ENCODE measurements at places on chromosomes 6 and 20. TPM values are rescaled to one million over a fixed set of nuclear protein-coding genes. Genes with fewer than 3 reads are reported as not detected.

GRCh38 chr6:148747471-148748165, 788 bp downstream of the UST start:
- DNase-seq: no peak

DNA sequence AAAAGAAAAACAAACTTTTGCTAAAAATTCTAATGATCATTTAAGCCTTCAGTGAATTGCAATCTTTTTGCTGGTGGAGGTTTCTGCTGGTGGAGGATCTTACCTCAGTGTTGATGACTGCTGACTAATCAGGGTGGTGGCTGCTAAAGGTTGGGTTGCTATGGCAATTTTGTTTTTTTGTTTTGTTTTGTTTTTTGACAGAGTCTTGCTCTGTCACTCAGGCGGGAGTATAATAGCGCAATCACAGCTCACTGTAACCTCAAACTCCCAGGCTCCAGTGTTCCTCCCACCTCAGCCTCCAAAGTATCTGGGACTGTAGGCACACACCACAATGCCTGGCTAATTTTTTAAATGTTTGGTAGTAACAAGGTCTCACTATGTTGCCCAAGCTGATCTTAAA, 94.7 kb downstream of the ANKRD6 start:
- DNase-seq: no peak

GRCh38 chr6:9334979-9335378, 899.6 kb upstream of the SLC35B3 start:
- no peak for DNase-seq

SLC16A10 gene
- total RNA-seq: 2.1 TPM

DNA sequence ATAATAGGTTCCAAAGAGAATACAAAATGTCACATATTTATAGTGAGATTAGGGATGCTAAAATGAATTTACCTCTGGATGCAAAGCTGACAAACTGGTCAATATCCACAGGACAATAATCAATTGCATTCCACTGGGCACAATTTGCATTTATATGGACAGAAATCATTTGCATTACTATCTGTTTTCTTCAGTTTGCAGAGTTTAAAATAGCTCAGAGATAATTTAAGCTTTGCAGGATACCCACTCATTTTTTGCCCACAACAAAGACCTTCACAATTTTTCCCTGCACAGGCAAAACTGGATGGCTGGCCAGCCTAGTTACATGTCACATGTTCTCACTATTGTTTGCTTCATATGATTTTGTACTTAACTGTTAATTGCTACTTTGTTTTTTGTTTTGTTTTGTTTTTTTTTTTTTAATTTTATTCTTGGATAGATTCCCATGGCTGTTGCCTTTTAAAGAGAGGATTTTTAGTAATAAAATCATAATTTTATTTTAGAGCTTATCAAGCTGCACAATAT, 483.5 kb downstream of the UTRN start:
- no peak for DNase-seq

GRCh38 chr6:55913228-55914195, 38.1 kb upstream of the BMP5 start:
- DNase-seq: no peak

DNA sequence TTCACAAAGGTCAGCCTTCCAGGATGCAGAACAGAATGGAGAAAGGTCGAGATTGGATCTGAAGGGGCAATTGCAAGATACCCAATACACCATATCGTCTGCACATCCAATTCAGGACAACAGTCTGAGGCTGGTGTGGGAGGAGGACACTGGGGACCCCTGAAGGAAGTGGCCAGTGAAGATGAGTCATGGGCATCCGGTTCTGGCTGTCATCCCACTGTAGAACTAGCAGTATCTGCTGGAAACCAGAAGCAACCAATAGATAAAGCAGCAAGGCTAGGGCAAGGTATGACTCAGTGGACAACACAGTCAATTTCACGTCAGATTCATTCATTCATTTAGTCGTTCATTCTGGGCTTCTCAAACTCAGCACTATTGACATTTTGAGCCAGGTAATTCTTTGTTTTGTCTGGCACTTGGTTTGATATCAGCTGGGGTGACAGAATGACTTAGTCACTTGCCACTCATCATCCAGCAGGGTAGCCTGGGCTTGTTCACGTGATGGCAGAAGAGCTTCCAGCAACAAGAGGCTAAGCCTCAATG, 30.3 kb upstream of the SHLD1 start:
- no peak for DNase-seq

DNA sequence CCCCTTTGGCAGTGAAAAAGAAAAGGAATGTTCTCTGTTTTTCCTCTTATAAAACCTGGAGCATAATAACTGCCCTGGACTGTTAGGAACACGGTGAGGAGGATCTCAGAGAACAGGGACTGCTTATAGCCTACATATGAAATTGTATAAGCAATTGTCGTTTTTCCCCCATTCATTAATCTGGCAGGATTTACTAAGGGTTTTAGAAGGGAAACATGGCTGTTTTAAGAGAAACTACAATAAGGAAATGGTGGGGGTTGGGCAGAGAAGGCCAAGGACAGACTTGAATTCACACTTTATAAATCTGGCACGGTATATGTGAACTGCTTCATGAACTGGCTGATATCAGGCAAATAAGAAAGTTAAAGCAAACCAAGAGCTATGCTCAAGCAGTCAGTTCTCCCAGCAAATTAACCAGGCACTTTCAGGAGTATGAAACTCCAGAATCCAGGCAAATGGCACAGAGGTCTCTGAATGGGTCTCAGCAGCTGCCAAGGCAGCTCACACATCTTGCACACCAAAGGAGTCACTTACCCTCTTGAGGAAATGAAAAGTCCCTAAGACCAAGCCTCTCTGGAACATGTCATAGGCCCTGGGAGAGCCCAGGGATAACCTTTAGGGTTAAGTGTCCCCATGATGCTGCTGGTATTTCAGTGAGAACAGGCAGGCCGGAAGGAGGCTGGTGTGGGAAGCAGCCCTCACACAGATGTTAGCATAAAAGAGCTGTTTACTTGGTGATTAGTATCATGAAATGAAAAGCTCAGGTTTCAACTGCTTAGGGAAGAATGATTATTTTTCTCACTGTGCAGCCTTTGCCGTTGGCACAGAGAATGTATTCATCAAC, 260.5 kb upstream of the MARCKS start:
- no peak for DNase-seq

ARFGEF2 gene
- total RNA-seq: 29.0 TPM

GRCh38 chr20:61476956-61477355, 224.9 kb downstream of the CDH4 start:
- DNase-seq: no peak

GRCh38 chr6:100553243-100553642, 88.5 kb upstream of the SIM1 start:
- no peak for DNase-seq

DNA sequence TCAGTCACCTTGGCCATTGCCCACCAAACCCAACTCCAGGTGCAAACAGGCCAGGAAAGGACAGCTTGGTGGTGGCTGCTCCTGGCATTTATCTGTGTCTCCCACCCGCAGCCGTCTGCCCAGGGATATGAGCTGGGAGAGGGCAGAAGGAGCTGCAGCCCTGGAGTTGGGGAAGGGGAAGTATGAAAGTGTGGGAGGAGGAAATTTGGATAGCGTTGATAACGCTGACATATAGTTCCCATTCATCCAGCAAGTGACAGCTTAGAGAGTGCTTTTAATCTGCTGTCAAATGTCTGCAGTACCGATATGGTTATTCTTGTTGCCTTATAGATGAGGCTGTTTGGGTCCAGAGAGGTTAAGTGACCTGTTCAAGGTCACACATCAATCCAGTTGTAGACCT, 741 bp downstream of the KCNK16 start:
- DNase-seq: no peak

DNA sequence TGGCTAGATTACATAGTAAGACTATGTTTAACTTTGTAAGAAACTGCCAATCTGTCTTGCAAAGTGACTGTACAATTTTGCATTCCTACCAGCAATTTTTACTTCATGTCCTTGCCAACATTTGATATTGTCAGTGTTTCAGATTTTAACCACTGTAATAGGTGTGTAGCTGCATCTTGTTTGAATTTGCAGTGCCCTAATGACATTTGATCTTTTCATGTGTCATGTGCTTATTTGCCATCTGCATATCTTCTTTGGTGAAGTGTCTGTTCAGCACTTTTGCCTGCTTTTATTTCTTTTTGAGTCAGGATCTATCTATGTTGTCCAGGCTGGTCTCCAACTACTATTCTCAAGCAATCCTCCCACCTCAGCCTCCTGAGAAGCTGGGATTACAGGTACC, 2.4 kb upstream of the PRPH2 start:
- DNase-seq: no peak

- DNase-seq: no peak
Measured at GRCh38 chr6:3349388-3350251, 90.9 kb downstream of the PSMG4 start.
